Esophagus squamous epithelium (tissue), 5 donors: ENCODE measurements at places on chromosomes 3 and 15.

DNA sequence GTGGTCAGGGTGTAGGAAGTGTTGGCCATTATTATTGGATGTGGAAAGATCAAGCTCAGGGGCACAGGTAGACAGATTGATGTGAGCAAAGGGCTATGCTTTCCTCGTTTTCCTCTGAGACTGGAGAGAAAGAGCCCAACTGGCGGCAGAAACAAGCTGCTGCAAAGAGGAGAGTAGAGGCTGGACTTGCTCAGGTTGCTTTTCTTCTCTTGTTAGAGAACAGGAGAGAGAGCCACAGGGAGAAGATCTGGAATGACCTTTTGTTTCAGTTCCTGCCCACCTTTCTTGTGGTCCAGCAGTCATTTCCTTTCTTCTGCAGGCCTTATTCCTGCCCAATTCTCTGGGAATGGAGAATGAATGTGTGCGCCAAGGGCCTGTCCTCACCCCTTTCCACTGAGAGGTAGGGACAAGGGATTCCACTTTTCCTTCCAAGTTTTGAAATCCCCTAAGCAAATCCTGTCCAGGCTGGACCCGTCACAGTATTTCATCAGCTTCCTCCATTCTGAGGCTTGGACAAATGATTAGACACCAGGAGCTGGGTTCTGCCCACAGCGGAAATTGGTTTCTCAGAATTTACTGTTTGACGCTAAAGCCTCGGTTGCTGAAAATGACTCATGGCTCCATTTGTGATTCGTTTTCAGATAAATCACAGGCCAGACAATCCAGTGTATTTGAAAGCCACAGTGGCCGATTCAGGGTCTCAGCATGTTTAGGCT is 16.1 kb downstream of the ZNF80 start:
- H3K4me1 ChIP-seq: no peaks in the 10 kb centered on the region
- H3K4me3 ChIP-seq: no peak overlapping the region
- H3K36me3 ChIP-seq: no peaks in the 10 kb centered on the region
- H3K27me3 ChIP-seq: no peaks in the 10 kb centered on the region

GRCh38 chr3:54215521-54215920 is 93.2 kb downstream of the CACNA2D3 start:
- H3K27ac ChIP-seq: no peak overlapping the region
- H3K27me3 ChIP-seq: no peaks in the 10 kb centered on the region
- no peaks in the 10 kb centered on the region for H3K36me3 ChIP-seq
- no peak overlapping the region for H3K4me3 ChIP-seq
- H3K4me1 ChIP-seq: no peaks in the 10 kb centered on the region

- H3K4me1 ChIP-seq: no peaks in the 10 kb centered on the region
- no peak for DNase-seq
- H3K36me3 ChIP-seq: no peaks in the 10 kb centered on the region
These were observed 724.9 kb downstream of the NSUN3 start for GRCh38 chr3:94787734-94788270.

DNA sequence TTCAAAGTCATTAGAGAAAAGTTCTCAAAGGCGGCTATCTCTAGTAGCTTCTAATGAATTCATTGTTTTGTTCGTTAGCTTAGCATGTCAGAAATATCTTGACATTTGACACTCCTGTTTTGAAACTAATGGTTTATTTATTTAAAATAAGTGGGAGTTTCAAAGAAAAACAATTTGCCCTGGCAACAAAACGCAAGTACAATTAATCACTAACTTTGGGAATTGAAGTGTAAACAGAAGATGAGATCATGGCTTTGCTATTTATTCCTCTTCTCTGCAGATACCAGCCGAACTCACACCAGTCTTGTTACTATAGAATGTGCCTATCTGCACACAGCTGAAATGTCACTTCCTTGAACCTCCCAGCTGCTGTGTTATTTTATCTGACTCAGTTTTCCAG is 27.5 kb downstream of the MASP1 start:
- H3K4me3 ChIP-seq: no peak overlapping the region
- H3K27ac ChIP-seq: no peak overlapping the region
- H3K4me1 ChIP-seq: no peaks in the 10 kb centered on the region
- no peak for DNase-seq

DNA sequence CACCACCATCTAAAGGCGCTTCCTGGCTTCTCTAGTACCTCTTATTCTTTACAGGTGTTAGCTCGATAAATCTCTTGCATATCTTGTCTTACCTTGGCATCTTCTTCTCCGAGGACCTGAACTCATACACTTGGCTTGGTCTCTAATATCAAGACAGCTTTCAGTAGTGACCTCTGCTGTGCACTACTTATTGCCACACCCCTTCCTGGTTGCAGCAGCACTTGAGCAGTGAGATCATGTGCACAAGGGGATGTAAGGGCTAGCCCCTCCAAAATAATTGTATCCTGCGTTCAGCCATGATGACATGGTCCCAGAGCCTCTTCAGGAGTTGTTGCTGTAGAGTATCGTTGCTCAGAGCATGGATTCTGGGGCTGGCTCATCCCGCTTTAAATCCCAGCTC is 1.3 kb upstream of the PLA1A start:
- no peak overlapping the region for H3K4me3 ChIP-seq
- H3K36me3 ChIP-seq: no peaks in the 10 kb centered on the region
- H3K4me1 ChIP-seq: peaks cover 15% of the 10 kb centered on the region
- H3K27ac ChIP-seq: no peak overlapping the region

DNA sequence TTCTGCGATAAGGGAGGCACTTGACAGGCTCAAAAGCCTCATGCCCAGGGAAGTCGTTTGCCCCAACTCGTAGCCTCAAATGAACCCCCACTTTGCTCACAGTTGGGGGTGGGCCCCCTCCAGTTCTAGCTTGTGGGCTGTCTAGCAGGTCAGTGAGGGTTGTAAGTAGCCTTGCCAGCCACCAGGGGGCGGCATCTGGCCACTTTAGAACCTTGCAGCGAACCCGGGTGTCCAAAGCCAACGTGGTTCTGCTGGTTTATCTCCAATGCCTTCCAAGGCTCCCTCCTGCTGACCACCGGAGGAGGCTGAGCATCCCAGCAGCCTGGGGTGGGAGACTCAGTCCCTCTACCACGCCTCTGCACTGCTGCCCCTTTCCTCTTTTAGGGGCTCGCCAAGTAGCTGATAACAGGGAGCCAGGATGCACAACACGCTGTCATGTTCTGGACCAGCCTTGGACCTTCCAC is 9.2 kb upstream of the RBSN start:
- peak; percentile 10 for DNase-seq
- no peaks in the 10 kb centered on the region for H3K36me3 ChIP-seq
- H3K27ac ChIP-seq: no peak overlapping the region
- H3K27me3 ChIP-seq: no peaks in the 10 kb centered on the region

DNA sequence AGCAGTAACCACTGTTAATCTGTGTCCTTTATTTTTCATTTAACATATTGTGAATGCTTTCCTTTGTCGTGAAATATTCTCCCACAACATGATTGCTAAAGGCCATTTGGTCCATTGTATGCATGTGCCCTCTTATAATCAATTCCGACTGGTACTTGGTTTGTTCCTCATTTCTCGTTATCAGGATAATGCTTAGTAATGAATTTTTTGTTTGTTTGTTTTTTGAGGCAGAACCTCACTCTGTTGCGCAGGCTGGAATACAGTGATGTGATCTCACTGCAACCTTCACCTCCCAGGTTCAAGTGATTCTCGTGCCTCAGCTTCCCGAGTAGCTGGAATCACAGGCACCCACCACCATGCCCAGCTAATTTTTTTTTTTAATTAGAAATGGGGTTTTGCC is 22.0 kb downstream of the SPATA12 start:
- H3K27ac ChIP-seq: no peak overlapping the region
- no peaks in the 10 kb centered on the region for H3K36me3 ChIP-seq
- H3K27me3 ChIP-seq: no peaks in the 10 kb centered on the region
- DNase-seq: no peak
- H3K4me3 ChIP-seq: no peak overlapping the region

DNA sequence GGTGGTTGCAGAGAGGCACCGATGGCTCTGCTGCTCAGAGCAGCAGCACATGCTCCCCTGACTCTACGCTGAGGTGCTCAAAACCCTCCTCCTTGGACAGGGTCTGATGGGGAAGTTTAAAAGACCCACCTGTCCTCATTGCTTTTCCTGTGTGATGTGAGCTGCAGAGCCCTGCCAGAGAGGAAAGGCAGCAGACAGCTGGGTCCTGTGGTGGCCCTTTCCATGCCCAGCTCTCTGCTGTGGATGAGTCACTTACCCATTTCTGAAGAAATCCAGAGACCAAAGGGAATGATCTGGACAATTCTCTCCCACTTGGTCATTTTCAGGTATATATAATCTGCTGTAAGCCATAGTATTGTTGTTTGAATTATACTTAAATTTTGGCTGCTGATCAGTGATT is 121.7 kb downstream of the CHDH start:
- no peak overlapping the region for H3K27ac ChIP-seq
- DNase-seq: no peak
- no peaks in the 10 kb centered on the region for H3K36me3 ChIP-seq
- H3K4me3 ChIP-seq: no peak overlapping the region
- H3K4me1 ChIP-seq: no peaks in the 10 kb centered on the region

DNA sequence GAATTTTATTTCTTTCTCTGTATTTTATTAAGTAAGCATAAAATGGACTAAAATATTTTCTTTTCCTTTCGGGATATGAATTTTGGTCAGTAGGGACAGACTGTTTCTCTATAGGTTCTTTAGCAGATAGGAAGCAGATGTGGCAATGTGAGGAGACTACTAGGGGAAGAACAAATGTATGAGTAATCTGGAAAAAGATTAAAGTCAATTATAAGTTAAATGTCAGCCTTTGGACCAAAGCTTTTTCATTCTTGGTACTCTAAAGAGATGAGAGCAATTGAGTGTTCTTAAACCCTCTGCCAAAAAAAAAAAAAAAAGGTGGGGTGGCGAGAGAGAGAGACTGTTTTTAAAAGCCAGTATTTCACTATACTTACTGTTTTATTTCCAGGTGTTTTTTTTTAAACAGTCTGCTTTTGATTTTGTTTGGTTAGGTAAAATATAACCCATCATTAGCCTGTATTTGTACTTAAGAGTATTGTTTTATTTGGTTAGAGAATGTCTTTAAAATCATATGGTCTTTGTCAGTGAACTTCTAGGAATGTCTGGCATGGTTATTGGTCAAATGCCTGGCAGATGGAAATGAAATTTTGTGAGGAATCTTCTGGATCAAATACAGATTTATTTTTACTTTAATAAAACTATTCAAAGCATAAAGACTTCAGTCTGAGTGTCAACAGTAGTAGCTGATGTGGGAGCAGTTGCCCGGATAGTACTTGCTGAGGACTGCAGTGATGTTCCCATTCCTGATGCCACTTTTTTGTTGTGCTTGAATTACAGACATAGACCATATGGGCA is 63.8 kb downstream of the LRRC49 start:
- no peak overlapping the region for H3K27ac ChIP-seq
- no peaks in the 10 kb centered on the region for H3K36me3 ChIP-seq
- no peak overlapping the region for H3K4me3 ChIP-seq
- H3K27me3 ChIP-seq: no peaks in the 10 kb centered on the region
- no peaks in the 10 kb centered on the region for H3K4me1 ChIP-seq

GRCh38 chr3:123773681-123774431 is 110.3 kb downstream of the MYLK start:
- no peaks in the 10 kb centered on the region for H3K36me3 ChIP-seq
- no peak for DNase-seq
- H3K4me3 ChIP-seq: no peak overlapping the region
- no peaks in the 10 kb centered on the region for H3K4me1 ChIP-seq
- peak overlapping the region; percentile 36 for H3K27ac ChIP-seq

DNA sequence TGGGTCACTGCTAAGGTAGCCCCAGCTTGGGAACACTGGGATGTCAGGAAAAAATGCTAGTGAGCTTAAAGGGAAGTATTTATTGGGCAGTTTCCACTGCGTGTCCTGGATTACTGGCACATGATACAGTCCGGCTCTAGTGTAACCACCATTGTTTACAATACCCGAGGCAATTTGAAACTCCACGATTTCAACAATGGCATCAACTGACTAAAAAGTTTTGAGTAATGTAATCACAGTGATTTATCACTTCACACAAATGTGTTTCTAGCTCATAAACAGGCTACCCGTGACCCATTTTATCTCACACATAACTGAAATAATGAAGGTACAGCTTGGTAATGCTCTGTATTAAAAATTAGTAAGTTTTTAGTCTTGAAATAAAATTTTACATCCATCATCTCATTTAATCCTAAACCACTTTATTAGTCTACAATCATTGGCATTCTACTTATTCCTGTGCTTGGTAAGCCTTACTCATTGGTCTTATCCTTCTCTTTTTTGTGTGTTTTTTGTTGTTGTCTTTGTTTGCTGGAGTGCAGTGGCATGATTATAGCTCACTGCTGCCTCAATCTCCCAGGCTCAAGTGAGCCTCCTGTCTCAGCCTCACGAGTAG is 7.6 kb downstream of the ZMAT3 start:
- H3K4me1 ChIP-seq: no peaks in the 10 kb centered on the region
- no peak overlapping the region for H3K4me3 ChIP-seq
- H3K27me3 ChIP-seq: no peaks in the 10 kb centered on the region

DNA sequence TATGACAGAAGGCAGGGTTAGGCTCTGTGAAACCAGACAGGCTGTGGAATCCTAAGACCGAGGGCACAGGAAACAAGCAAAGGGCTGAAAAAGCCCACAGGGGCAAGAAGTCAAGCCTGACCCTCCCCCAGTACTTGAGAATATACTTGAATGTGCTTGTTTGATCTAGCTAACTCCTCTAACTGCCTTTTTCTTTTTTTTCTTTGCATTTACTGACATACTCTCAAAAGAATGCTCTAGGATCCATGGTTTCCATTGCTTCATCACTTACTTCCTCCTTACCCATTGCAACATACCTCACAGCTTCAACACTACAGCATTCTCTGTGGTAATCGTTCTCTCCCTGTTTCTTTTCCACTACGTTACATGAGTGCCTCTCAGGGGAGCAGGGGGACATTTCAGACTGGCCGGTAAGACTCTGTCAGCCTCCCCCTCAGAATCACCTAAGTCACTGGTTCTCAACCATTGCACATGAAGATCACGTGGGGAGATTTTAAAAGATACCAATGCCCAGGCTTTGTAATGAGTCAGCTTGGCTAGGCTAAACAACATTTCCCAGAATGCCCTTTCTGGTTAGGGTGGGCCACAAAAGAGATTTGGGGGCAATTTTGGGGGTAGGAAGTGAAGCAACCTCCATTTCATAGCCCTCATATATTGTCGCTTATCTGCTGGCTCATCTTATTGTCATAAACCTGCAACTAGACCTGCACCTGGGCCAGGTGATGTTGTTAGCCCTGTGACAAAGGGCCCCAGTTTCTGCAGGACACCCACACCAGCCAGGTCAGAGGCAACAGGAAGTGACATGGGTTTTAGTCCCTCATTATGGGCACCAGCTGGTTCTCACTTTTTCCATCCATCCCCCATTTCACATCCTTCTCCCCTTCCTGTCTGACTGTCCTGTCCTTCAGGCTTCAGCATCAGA is 24.6 kb upstream of the RSL24D1 start:
- no peak for DNase-seq
- H3K27me3 ChIP-seq: no peaks in the 10 kb centered on the region
- H3K4me1 ChIP-seq: peaks cover 3% of the 10 kb centered on the region
- H3K36me3 ChIP-seq: peaks cover 31% of the 10 kb centered on the region
- H3K4me3 ChIP-seq: no peak overlapping the region

GRCh38 chr3:192816351-192816750 is 89.0 kb upstream of the FGF12 start:
- no peak overlapping the region for H3K27ac ChIP-seq
- H3K4me1 ChIP-seq: no peaks in the 10 kb centered on the region
- no peak for DNase-seq
- H3K36me3 ChIP-seq: no peaks in the 10 kb centered on the region
- H3K4me3 ChIP-seq: no peak overlapping the region
